ENCODE measurements at places on chromosomes 1 and 21.

DNA sequence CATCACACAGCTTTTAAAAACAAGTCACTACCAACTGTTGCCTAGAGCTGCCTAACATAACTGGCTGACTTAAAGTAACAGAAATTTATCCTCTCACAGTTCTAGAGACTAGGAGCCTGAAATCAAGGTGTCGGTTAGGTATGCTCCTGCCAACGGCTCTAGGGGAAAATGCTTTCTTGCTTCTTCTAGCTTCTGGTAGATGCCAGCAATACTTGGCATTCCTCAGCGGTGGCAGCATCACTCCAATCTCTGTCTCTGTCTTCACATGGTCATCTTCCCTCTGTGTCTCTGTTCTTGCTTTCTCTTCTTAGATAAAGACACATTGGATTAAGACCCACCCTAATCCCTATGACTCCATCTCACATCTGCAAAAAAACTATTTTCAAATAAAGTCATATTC is 51.5 kb downstream of the DMRTA2 start:
- no peak for DNase-seq

DNA sequence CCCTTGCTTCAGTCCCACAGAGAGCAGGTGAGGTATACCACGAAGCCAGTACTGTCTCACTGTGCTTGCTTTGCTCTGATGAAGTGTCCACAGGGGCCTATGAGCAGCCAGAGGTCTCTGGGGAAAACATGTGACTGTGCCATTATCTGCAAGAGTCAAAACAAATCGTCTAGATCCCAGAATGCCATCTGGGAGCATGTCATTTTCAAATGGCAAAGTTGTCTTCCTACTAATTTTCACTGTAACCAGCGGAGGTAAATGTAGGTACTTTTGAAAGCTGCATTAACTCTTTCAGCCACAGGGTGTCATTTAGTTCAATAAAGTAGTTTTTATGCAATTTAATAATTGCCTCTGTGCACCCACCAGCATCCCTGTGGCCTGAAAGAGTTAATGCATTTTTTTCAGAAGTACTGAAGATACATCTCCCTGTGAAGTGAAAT is 173.6 kb upstream of the SGIP1 start:
- DNase-seq, result no peak

DNA sequence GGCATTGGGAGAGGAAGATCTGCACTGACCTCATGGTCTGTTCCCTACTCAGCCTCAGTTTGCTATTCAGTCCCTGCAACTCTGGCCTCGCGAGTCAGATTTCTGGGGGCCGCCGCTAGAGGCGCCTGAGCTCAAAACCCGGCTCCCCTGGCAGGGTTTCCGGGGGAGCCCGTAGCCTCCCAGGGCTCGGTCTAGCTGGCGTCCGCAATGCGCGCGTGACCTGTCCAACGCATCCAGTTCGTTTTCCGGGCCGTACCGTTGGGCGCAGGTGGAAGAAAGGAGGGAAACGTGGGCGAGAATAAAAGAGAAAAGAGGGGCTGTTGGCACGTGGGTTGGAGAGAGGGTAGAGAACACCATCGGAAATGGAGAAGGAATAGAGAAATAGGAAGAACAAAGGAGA is at the start of gene ADAM30:
TSS of gene ADAM30 (minus strand) at position 213 of the 400 bp plus-strand sequence. CDS start at position 34, 179 bp downstream.
- no peak for DNase-seq

- no peak for DNase-seq
Measured at GRCh38 chr1:231416901-231417300, 5.2 kb downstream of the EGLN1 start.

DNA sequence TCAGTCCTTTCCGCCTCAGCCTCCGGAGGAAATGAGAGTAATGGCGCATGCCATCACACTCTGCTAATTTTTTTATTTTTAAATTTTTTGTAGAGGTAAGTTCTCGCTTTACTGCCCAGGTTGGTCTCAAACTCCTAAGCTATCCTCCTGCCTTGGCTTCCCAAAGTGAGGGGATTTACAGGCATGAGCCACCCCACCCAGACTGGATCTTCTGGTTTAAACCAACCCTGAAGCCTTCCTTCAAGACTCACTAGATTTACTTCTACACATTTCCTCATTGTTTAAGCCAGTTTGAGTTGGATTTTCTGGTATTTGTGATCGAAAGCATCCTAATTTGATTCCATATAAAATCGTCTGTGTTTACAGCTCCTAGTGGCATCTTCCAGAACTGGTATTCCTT is 23.1 kb upstream of the SCAF4 start:
- DNase-seq, result no peak

DNA sequence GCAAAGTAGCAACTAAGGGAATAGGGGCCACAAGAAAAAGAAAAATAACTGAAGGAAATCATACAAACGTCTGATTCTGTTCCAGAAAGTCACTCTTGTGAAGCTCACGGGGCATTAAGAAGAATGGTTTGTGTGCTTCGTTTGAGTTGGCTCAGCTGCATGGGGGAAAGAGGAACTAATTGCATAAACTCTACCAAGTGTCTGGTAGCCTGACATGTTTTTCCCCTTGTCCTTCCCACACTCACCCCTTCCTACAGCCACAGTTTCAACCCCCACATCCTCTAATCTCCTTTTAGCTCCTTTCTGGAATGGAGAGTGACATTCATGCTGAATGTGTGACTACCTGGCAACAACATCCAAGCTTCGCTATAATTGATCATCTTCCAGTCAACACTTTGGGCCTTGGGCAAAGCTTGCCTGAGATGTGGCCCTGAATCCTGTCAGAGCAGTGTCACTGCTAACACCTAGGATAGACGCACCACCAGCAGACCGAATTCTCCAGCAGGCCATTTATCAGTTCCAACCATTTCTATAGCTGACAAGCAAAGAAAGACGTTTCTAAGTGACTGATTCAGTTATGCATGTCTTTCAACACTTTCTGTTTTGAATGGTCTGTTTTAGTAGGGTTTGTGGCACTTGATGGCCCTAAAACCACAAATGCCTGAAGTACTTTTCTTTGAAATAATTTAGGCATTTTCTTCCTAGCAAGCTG is 439.6 kb downstream of the TTLL7 start:
- DNase-seq, result no peak

- DNase-seq, result no peak
Measured at GRCh38 chr1:4557949-4558348, 96.5 kb upstream of the AJAP1 start.

- DNase-seq, result no peak
Measured at GRCh38 chr1:3136532-3136931, 67.5 kb downstream of the PRDM16 start.

DNA sequence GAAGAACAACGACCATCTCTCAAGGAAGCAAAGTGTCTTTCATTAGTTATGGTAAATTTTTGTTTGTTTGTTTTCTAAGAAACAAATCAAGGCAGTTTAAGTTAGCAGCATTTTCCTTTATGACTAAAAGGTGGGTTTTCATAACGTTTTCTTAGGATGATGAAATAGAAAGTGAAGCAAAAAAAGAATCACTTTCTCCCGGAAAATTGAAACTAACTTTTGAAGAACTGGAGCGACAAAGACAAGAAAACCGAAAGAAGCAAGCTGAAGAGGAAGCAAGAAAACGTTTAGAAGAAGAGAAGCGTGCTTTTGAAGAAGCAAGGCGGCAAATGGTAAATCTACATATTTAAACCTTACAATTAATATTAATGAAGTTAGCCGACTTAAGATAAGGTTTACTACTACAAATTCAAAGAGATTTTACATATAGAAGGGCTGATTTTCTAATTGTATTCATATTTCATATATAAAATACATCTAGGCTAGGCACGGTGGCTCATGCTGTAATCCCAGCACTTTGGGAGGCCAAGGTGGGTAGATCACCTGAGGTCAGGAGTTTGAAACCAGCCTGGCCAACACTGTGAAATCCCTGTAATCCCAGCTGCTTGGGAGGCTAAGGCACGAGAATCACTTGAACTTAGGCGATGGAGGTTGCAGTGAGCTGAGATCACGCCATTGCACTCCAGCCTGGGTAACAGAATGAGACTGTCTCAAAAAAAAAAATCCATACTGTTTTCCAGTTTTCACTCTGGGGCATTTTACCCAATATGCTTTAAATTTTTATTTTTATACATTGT is 38.3 kb downstream of the NEXN start:
- DNase-seq, result peak; percentile 41

GRCh38 chr1:201475915-201476669 is 7.1 kb upstream of the PHLDA3 start:
- no peak for DNase-seq

DNA sequence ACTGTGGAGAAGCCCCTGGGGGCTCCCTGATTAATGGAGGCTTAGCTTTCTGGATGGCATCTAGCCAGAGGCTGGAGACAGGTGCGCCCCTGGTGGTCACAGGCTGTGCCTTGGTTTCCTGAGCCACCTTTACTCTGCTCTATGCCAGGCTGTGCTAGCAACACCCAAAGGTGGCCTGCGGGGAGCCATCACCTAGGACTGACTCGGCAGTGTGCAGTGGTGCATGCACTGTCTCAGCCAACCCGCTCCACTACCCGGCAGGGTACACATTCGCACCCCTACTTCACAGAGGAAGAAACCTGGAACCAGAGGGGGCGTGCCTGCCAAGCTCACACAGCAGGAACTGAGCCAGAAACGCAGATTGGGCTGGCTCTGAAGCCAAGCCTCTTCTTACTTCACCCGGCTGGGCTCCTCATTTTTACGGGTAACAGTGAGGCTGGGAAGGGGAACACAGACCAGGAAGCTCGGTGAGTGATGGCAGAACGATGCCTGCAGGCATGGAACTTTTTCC is 24.8 kb downstream of the PCSK9 start:
- DNase-seq, result no peak

GRCh38 chr1:218374401-218375353 is 29.5 kb downstream of the TGFB2 start:
- no peak for DNase-seq
